Fibroblast of the aortic adventitia (primary cell): ENCODE measurements at places on chromosomes 16 and 17. TPM values are rescaled to one million over a fixed set of nuclear protein-coding genes. Genes with fewer than 3 reads are reported as not detected.

The TUBD1 gene
- total RNA-seq: 4.0 and 6.9 TPM in 2 replicates

The PRCD gene
- total RNA-seq: 4.2 and 9.4 TPM in 2 replicates

The MYH13 gene
- not detected in 2 replicates for total RNA-seq

The CDH16 gene
- not detected in 2 replicates for total RNA-seq

The SNX20 gene
- total RNA-seq: not detected in 2 replicates

- peak; percentile 69 for DNase-seq
Observed at GRCh38 chr17:68972119-68972704, 17.0 kb upstream of the ABCA8 start.

DNA sequence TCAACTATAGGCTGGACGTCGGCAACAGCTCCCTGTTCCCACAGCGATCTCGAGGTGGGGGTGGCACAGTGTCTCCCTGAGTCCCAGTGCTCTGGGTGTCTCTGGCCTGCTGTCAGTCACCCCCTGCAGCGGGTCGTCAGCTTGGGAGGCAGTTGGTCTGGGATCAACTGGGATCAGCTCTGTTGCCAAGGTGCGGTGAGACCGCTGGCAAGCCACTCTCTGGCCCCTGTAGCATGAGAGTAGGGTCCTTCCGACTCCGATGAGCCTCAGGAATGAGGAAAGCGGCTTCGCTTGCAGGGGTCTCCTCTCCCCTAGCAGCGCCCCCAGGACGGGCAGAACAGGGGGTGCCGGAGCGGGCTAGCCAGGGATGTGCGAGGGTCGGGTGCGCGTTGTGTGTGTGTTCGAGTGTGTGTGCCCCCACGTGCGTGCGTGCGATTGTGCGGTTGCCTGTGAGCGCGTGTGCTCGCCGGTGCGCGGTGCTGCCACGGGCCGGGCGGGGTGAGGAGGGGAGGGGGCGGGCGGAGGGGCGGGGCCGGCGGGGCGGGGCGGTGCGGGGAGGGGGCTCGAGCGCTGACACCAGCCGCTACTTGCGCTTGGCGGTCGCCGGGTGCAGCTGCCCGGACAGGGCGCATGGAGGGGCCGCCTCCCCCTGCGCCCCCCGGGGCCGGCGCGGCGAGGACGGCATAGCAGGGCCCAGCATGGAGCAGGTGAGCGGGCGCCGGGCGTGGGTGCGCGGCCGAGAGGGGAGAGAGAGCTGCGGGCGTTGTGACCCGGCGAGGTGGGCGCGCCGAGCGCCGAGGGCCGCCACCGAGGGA is 9.4 kb upstream of the ARHGAP23 start:
- no peak for DNase-seq

DNA sequence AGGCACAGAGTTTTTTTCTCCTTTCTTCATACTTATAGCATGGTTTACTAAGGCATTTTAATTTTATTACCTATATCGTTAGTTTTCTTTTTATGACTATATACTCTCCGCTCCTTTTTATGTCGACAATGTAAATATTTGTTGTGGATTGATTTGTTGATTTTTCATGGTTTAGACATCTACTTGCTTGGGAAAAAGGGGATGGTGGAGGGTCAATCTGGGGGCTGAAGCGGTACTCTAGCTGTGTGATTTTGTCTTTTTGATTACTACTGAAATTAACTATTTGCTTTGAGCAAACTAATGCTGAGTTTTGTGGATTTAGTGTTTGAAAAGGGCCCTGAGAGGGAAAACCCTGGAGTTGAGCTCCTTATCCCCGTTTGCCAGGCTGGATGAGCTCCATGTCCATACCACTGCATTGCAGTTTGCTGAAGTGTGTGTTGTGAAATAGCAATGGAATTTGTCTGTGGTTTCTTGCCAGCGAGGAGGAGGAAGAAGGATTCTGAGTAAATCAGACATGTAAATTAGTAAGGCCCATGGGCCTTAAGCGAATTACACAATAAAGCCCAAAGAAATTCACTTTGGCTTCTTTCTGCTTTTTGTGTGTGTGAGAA is 72.0 kb downstream of the FTO start:
- peak; percentile 96 for DNase-seq

- DNase-seq: no peak
Observed at GRCh38 chr17:80382956-80383355, 32.0 kb upstream of the ENDOV start.

DNA sequence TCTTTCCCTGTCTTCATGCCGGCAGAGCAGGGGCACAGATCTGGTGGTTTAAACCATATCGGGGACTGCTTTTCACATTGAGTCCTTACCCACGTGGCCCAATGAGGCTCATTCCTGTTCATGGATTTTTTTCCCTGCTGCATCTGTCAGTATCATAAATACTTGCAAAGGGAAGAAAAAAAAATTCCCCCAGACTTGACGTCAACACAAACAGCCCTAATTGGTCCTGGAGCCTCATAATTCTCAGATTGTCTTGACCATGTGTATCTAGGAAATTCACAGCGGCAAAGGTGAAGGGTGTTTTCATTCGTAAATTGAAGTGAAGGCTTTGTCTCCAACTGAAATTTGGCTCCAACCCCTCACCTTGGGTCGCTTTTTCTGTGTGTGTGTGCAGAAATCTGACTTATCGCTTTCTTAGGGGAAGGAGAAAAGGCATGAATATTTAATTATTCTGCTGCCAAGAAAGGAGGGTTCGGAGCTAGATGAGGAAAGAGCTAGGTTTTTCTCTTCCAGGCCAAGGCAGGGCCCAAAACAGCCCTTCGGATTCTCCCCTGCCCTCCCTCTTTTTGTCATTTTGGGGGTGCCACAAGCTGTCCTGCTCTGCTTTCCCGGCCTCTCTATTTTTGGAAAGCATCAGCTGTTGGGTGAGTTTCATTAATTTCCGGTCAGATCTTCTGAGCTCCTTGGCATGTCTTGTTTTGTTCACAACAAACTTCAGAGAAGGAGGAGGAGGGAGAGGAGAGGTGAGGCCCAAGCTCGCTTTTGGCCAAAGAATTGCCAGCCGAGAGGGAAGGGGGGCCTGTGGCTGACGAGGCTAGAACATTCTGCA is 17.8 kb upstream of the CIBAR2 start:
- peak; percentile 79 for DNase-seq

- peak; percentile 51 for DNase-seq
Observed at GRCh38 chr17:9937241-9937761, 32.2 kb upstream of the RCVRN start.

DNA sequence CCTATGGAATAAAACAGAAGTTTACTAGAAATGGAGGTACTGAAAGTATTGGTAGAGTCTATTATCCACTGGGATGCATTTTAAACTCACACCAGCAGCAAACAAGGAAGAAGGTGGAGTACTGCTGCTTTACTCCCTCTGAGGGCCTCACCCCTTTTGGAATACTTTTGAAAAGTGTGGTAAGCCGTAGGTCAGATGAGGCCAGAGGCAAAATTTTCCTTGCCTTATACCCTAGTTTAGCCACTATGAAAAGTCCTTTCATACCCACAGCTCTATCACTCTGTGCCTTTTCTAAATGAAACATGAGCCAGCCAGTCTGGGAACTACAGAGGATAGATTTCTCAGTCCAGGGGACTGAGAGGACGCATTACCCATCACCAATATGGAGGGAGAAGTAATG is 14.0 kb downstream of the GDE1 start:
- DNase-seq: no peak

DNA sequence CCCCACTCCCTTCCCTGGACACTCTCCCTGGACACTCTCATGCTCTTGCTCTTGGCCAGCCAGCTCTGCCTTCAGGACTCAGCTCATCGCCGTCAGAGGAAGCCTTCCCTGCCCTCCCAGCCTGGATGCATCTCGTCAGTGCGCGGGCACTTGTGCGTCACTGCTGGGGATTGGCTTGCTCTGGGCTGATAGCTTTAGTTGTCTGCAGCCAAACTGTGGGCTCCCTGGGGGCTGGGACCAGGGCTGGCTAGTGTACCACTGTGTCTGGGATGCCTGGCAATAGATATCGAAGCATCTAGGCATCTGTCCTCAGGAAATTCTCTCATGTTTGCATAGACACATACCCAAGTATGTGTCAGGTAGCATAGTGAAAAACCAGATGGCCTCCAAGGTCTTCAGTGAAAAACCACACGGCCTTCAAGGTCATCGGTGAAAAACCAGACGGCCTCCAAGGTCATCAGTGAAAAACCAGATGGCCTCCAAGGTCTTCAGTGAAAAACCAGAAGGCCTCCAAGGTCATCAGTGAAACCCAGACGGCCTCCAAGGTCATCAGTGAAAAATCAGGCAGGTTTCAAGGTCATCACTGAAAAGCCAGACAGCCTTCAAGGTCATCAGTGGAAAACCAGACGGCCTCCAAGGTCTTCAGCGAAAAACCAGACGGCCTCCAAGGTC is 72.0 kb downstream of the CMIP start:
- DNase-seq: peak; percentile 80

DNA sequence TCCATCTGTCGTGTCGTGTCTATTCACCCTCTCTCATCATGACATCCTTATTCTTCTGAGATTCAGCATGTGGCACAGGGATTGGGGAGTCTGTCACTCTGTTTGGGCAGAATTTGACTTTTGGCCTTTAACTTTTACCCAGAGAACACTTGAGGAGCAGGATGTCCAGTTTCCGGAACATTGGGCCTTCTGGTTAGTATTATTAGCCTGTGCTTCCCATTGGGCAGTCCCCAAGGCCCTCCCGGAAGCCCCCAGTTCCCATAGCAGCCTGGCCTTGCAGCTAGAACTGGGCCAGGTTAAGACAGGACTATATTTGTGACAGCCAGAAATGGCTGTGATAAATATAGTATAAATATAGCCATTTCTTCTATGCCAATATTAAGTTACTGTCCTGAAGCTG is 9.6 kb downstream of the SCN4A start:
- DNase-seq: no peak

DNA sequence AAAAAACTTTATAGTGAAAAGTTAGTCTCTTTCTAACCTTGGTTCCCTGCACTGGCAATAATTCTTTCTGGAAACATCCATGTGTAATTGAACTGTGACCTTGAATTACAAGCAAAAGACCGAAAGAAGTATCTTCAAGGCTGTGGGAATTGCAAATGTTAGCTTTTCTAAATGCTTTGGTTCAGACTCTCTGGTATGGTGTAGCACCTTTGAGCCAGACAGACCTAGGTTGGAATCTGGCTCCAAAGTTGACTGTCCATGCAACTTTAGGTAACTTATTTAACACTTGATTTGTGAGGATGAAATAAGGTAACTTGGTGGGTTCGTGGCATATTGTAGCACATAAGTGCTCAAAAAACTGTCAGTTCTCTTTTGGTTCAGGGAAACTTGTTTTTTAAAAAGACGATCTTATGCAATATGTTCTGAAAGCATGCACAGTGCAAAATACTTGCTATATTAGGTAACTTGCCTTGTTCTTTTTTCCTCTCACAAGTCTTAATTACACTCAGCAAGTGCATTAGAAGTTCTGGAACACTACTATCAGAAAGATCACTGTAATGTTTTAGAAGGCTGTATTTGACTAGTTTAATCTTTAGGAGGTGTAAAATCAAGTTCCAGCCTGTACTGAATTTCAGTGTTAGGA is 46.3 kb downstream of the TANGO6 start:
- no peak for DNase-seq
